ENCODE measurements at places on chromosomes 11 and 22.

DNA sequence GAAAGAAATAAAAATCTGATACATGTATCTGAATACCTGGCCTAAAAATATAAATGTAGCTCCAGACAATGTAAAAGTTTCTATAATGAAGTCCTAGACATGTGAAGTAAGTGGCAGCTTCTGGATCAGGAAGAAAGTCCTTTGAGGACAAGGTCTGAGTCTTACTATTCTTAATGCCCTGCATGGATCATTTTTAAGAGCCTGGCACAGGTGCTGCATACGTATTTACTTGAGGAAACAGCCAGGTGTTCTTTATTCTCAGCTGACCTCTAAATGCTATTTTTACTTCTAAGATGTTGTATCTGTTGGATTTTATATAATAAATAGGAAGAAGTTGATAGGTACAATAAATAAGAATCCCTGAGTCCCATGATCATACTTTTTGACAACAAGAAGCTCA, 750.0 kb upstream of the LUZP2 start:
- DNase-seq, result no peak

DNA sequence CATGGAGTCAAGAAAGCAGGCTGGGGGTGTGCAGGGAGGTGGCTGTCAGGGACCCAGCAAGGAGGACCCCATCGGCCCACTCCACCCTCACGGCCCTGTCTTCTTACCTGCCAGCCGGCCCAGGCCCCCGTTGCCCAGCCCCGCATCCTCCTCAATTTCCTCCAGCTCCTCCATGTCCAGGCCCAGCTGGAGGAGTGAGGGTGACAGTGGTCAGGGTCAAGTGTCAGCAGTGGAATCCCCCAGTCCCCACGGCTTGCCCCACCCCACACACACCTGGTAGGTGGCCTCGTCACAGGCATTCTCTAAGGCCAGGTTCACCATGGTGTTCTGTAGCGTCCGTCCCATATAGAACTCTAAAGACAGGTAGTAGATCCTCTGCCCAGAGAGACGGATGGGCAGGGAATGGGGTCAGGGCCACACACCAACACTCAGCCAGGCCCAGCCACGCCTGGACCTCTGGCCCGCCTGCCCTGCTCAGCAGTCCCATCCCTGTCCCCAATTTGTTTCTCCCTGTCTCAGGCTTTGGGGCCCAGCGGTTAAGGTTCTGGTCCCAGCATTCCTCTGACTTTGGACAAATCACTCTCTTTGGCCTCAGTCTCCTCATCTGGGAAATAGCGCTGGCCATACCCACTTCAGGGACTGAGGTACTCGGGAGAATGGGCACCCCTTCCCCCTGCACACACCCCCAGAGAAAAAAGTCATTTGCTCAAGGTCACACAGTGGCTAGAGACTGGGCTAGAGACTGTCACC, 1.3 kb downstream of the PYGM start:
- no peak for DNase-seq

DNA sequence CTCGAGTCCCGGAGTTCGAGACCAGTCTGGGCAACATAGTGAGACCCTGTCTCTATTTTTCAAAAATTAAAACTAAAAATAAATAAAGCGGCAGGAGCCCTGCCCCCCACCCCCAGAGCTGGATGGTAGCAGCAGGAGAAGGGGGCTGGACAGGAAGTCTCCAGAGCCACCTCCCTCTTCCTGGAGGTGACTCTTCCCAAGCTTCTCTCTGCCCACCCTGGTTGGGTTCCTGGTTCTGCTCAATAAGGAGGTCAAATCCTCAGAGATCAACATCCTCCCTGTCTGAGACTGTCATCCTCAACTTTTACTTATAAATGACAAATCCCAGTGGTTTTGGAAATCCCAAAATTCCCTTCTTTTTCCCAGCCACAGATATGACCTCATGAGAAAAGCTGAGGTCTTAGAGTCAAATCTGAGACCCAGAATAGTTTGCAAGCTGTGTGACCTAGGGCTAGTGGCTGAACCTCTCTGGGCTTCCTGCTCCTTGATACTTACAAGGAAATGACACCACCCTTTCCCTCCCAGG, 987 bp downstream of the C1QTNF6 start:
- no peak for DNase-seq

DNA sequence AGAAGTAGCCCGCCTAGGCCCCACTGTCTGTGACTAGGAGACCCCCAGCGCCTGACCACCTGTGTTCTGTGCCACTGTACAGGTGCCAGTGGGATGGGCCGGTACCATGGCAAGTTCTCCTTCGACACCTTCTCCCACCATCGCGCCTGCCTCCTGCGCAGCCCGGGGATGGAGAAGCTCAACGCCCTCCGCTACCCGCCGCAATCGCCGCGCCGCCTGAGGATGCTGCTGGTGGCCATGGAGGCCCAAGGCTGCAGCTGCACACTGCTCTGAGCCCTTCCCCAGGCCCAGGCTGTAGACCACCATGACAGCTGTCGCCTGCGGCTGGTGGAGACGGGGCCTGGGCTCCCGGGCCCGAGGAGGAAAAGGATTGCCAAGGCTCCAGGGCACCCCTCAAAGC, 2.8 kb upstream of the NDUFS8 start:
- DNase-seq, result no peak

DNA sequence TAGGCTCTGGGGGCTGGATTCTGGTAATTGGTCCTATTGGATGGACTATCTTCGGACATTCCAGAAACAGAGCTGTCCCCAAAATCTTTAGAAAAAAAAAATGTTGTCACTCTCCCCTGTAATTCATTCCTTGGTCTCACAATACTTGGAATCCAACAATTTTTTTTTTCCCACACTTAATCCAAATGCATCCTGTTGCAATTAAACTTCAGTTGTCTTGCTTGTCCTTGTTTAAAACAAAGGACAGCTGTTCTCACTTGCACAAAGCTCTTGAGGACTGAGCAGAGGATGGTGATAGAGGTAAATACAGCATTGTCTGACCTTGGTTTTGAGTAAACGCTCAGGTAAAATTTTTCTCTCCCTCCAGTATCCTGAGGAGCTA, 75.3 kb downstream of the SC5D start:
- peak; percentile 29 for DNase-seq

DNA sequence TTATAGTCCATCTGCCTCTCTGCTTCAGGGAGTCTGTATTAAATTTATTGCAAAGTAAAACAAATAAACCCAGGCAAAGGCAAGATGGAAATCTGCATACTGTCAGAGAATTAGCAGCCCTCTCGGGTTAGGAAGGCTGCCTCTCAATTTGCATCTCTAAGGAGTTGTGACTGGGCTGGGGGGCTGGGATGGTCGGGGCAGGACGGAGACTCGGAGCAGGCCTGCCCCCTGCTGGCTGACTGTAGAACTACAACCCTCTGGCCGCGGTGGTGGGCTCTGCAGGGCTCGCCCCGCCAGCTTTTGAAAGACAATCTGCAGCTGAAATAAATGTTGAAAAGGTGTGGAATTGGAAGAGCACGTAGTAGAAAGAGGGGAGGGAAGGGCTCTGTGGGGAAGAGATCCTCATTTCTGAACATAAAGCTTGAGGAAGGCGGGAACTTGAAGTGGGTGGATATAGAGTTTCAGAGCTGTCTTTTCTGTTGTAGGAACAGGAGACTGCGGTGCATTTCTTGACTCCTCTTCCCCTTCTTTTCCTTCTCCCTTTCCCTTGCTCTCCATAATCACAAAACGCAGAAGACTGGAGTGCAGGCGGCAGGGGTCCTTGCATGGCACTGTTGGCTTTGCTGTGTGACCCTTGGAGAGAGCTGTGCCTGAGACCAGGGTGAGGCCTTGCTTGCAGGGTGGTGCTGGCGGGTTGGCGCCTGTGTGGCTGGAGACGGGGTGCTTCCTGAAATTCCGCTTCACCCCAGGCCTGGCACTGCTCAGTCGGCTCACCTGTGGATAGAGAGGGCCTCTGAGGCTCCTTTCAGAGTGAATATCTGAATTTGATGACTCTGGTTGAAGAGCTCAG, 22.6 kb upstream of the PKNOX2 start:
- peak; percentile 64 for DNase-seq

GRCh38 chr11:113994077-113994954, 19.4 kb downstream of the HTR3A start:
- DNase-seq, result peak; percentile 48

GRCh38 chr11:12813371-12814225, 139.4 kb downstream of the TEAD1 start:
- DNase-seq, result no peak

GRCh38 chr11:115848080-115848479, 343.9 kb upstream of the CADM1 start:
- no peak for DNase-seq

- DNase-seq, result no peak
These were observed 180.8 kb downstream of the DBX1 start for GRCh38 chr11:19979519-19979845.

- no peak for DNase-seq
These were observed 720.6 kb downstream of the JRKL start for GRCh38 chr11:97110376-97110775.

GRCh38 chr22:37126882-37127281, 17.4 kb upstream of the TMPRSS6 start:
- DNase-seq, result peak; percentile 49

DNA sequence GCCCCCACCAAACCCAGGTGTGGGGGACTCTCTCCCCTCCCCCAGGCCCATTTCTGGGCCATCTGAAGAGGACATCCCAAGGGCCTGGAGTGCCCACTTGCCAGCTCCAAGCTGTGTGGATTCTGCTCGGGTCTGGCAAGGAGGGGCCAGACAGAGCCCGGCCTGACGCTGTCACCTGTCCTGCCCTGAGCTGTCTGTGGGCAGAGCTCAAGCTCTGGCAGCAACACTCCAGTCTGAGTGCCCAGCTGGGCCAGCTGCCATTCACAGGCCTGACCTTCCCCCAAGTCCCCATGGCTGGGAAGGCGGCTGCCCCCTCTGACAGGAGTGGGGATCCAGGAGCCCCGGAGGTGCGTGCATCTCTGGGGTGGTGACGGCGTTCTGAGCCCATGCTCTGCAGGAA, 6.2 kb upstream of the PIM3 start:
- no peak for DNase-seq

GRCh38 chr11:97786961-97787360, 1233.8 kb upstream of the CNTN5 start:
- DNase-seq, result no peak

GRCh38 chr11:126347751-126348668, 7.5 kb upstream of the ST3GAL4 start:
- no peak for DNase-seq

GRCh38 chr11:1988667-1989317, 8.8 kb downstream of the H19 start:
- DNase-seq, result no peak

- no peak for DNase-seq
These were observed 5.5 kb upstream of the PIM3 start for GRCh38 chr22:49954991-49955580.
